Lung (tissue), 17 donors: ENCODE measurements at places on chromosomes 2 and 18. TPM values are rescaled to one million over a fixed set of nuclear protein-coding genes. Genes with fewer than 3 reads are reported as not detected.

The SIX3 gene
- total RNA-seq = not detected

The CGREF1 gene
- 0.57 TPM for total RNA-seq

The SERPINB3 gene
- 0.43 TPM for total RNA-seq

The CYP20A1 gene
- total RNA-seq = 28.5 TPM

The SERTAD2 gene
- total RNA-seq = 19.3 TPM

DNA sequence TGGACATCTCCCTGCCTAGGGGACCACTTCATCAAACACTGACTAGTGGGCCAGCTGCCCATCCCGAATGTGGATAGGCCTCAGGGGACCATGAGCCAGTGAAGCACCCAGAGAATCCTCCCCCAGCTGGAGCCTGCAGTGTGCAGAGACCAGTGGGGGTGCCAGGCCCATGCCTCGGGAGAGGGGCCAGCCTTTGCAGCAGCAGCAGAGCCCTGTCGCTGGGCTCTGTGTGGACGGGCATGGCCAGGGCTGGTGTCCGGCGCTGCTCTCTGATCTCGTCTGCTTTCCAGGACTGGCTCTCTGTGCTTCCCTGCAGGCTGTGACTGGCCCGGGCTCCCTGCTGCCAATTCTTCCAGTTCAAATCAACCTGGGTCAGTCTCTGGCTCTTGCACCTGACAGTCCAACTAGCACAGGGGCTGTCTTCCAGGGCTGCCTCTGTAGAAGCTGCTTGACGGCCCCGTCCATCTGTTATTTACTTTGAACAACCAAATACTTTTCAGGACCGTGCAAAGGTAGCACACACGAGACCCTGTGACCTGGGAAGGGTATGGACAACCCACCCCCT is 11.4 kb downstream of the KCNIP3 start:
- H3K4me3 ChIP-seq = no peak overlapping the region
- H3K36me3 ChIP-seq = no peaks in the 10 kb centered on the region
- H3K4me1 ChIP-seq = peaks cover 4% of the 10 kb centered on the region
- DNase-seq = no peak
- no peak overlapping the region for H3K27ac ChIP-seq

DNA sequence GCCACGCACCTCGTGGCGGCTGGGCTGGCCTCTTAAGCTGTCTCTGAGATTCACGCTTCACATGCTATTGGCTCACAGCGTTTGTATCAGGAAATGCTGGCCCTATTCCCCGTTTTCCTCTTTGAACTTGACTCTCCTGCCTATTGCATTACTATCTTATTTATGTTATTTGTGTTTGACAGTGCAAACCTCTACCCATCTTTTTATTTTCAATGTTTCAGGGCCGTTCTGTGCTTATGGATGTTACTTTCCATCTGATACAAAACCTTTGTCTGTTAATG is 149.9 kb upstream of the TWIST2 start:
- no peaks in the 10 kb centered on the region for H3K36me3 ChIP-seq
- H3K4me1 ChIP-seq = peaks cover 17% of the 10 kb centered on the region
- no peak for DNase-seq

GRCh38 chr2:11930211-11930761 is 183.9 kb downstream of the LPIN1 start:
- H3K4me3 ChIP-seq = no peak overlapping the region
- no peak overlapping the region for H3K27ac ChIP-seq
